Fibroblast of skin of scalp (primary cell): ENCODE measurements at places on chromosomes 7 and 10.

- DNase-seq, result no peak
These were observed 71.3 kb upstream of the SP4 start for GRCh38 chr7:21356616-21357015.

GRCh38 chr10:129940617-129941198, 23.4 kb downstream of the EBF3 start:
- DNase-seq, result no peak

- peak; percentile 3 for DNase-seq
These were observed 28.2 kb upstream of the BMS1 start for GRCh38 chr10:42754155-42755027.

DNA sequence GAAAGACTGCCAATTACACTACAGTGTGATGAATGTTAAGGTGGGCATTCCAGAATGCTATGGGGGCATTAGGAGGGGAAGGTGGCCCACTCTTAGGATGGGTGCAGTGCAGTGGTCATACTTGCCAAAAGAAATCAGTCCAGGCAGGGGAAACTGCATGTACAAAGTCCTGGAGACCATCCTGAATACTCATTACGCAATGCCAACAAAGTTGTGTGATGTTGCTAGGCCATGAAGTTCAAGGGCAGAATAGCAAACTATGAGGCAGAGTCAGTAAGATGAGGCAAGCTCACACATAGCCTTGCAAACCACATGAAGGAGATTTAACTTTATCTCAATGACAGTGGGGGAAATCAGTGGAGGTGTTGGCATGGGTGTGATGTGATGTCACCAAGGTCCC, 49.8 kb upstream of the SLC35B4 start:
- DNase-seq, result no peak

- DNase-seq, result no peak
These were observed 61.7 kb upstream of the NXPH1 start for GRCh38 chr7:8371742-8372141.

GRCh38 chr10:130378556-130379400, 242.6 kb downstream of the GLRX3 start:
- DNase-seq, result no peak

DNA sequence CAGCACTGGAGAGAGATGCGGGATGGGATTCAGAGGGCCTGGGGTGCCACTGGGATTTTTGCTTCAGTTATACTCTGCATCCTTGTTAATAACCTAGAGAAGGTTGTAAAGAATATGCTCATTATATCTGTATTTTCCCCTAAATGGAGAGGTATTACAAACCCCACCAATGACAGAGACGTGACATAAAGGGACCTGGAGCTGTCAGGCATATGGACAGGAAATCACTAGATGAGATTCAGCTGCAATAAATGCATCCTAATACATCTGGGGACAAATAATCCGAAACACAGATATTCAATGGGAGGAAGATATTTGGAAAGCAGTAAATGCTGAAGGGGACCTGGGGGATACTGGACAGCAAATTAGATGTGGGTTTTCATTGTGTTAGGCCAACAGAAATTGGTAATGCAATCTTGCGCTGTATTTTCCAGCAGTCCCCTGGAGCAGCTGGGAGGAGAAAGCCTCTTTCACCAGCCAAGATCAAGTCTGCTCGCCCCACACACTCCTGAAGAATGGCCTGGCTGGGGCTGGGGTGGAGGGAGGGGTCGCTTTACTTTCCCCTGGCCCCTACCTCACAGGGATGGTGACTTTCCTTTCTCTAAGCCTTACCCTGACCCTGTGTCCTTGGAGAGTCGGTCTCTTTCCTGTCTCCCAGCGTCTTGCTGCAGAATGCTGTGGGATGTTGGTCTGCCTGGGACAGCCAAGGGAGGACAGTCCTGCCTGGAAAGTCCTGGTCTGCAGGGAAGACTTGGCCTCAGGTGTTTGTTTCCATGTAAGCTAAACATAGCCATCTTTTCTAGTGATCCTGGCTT, 653.8 kb downstream of the LRMDA start:
- no peak for DNase-seq

GRCh38 chr7:12653518-12653917, 33.9 kb upstream of the ARL4A start:
- peak; percentile 38 for DNase-seq

- peak; percentile 89 for DNase-seq
These were observed 59.4 kb downstream of the CDK14 start for GRCh38 chr7:90655566-90655965.

DNA sequence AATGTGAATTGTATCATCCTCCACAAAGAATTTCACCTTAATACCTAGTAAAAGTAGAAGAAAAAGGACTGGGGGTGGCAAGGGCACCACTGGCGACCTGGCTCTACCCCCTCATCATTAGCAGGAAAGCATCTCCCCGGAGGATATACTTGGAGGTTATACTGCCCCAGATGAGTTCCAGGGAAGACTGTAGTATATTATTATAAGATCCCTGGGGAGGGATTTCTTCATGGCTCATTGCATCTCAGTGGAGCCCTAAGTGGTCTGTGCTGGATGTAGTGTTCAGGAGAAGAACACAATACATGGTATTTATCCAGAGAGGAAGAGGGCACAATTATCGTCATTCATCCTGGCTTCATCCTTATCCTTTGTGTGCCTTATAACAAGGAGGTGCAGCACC, 14.2 kb upstream of the DYNC1I1 start:
- no peak for DNase-seq

DNA sequence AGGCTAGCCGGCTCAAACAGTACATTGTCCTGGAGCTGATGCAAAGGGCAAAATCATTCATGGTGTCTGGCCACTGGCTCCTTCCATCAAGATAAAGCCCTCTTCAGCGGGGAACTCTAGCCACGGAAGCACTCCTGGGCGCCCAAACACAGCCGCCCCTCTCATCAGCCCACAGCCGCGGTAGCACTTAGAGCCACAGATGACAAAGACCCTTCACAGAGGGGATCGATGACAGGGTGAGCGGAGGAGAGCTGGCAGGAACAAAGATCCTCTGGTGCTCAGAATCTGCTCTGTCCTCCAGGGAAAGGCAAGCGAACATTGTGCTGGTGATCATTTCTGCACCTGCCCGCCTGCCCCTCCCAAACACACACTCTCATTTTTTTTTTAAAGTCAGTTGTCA, 222.2 kb upstream of the NRP1 start:
- DNase-seq, result no peak

DNA sequence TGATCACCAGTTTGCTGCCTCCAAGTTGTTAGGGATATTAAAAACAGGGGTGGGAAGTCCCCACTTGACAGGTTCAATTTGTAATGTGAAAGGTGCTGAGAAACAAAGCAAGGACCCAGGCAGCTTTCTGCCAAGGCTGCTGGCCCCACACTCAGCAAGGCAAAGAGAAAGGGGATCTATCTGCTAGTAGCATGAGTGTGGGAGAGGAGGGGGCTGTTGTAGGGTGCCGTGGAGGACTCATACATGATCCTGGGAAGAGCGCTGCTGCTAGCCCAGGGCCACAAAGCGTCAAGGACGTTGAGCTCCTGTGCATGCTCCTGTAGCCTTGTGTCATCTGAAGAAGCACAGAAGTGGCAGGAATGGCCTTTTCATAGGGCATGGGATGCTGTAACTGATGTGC, 96.5 kb upstream of the INSYN2A start:
- DNase-seq, result no peak

GRCh38 chr10:63884426-63884825, 363.2 kb downstream of the REEP3 start:
- no peak for DNase-seq

GRCh38 chr10:73998929-73999691, 1.2 kb downstream of the VCL start:
- peak; percentile 92 for DNase-seq

GRCh38 chr10:8056871-8057331, 2.4 kb downstream of the GATA3 start:
- no peak for DNase-seq

DNA sequence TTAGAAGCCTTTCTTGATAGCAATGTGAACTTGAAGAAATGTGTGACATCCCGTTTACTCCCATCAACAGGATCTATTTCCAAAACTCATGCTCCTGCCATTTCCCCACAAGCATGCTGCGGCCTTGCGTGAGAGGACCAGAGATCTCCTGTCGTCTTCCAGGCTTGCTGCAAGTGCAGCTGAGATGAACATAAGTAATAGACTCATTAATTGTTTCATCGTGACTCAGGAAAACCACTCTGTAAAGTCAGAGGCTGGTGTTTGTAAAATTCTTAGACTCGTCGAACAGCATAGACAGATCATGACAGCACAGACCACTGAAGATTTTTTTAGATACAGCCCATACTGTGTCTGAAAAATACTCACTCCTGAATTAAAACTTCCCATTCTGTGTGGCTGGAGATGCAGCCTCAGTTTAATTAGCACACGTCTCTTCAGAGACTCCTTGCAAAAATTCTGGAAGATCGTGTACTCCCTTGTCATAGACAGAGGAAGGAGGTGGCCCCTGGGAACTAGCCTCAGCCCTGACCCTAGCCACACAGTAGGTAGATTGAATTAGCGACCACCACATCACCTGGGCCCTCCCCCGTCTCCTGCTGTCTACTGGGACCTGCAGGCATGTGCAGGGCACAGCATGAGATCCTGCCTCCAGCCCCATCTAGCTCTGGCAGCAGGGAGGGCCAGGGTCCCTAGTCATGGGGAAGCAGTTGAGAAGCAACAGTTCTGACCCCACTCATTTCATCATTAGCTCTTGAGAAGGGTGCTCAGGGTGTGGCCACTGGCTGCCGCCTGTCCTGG, 226.0 kb downstream of the CELF2 start:
- DNase-seq, result peak; percentile 11

DNA sequence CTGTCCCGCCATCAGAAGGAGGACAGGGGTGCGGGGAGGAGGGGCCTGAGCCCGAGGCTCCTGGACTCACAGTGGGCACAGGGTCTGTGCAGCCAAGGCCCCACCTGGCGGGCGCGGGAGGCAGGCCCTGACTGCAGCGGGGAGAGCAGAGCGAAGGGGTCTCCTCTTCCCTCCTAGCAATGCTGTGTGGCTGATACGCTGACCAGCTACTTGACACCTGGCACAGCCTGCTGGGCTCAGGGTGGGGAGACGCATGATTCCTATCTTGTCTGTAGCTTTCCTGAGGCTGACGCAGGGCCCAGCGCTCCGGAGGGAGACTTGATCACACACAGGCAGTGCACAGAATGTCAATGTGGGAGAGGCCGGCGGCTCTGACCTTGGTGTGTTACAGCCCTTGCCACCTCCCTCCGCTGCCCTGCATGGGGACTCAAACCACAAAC, 174.9 kb downstream of the ELFN1 start:
- no peak for DNase-seq
